ENCODE measurements at places on chromosomes 7 and 10.

GRCh38 chr7:132877573-132877972 is 204.3 kb downstream of the CHCHD3 start:
- no peak for DNase-seq

- no peak for DNase-seq
These were observed 529 bp downstream of the ZNF853 start for GRCh38 chr7:6615723-6616555.

DNA sequence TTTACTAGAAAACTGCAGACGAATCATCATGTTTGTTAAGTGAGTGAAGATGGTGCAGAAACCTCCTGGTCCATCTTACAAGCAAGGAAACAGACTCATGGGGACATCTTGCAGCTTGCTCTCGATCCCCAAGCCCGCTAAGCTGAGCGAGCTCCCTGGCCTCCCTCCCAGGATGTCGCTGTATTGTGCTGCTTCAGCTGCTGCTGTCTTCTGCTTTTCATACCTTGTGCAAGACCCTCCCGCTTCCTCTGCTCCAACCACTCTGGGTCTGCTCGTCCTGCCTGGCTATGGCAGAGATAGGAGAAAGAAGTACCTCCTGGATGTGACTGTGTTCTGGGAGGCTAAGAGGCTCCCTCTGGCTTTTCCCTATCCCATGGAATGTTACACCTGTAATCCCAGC is 285.2 kb upstream of the FZD8 start:
- DNase-seq: no peak

GRCh38 chr10:105063796-105064195 is 422.7 kb downstream of the SORCS3 start:
- peak; percentile 47 for DNase-seq

- DNase-seq: no peak
These were observed 15.2 kb downstream of the WDR91 start for GRCh38 chr7:135195968-135196629.

- DNase-seq: peak; percentile 61
These were observed 24.3 kb upstream of the ZRANB1 start for GRCh38 chr10:124917428-124918190.

- peak; percentile 52 for DNase-seq
These were observed 101.9 kb upstream of the TNRC18 start for GRCh38 chr7:5525271-5526099.

DNA sequence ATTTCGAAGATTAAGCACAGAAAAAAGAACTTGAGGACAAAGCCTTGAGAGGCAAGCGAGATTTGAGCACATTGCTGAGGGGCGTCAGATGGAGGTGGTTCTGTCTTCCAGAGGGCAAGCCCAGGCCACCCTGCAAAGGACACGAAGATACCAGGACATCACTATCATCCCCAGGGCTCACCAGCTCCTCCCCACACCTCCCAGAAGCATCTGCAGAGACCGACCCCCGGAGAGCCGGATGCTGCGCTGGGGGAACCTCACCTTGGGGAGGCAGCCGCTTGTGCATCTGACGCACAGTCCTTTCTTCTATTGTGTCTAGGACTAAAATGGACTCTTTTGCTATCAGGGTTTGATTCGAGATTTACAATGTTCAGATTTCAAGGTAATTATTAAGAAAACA is 259.7 kb downstream of the DNAJB6 start:
- no peak for DNase-seq

DNA sequence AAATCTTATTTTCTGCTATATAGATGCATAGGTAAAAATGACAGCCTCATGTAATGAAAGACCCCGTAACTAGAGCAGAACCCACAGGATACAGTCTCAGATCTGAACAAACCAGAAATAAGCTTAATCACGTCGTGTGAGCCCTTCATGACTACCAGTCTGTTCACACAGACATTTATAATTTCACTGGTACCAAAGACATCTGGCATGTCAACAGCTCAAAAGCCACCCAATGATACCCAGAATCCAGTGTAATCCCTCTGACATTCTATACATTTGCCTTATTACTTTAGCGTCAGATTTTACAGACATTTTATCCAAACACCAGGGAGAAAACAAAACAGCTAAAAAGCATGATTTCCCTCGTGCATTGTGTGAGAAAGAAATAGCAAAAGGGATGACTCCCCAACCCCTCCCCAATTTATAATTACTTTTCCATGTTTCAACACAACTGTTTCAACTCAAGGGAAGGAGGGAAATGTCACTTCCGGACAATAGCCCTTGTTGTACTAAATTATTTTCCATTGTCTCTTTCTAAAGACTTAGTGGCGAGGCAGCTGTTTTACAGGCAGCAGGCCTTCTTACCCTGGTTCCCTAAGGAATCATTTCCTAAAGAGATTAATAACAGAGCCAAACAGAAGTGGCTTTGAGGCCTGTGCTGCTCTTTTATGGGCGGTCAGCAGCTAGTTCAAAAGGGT is 33.2 kb downstream of the DOCK4 start:
- DNase-seq: no peak

GRCh38 chr7:47763063-47763974 is 181.4 kb upstream of the TNS3 start:
- DNase-seq: no peak

DNA sequence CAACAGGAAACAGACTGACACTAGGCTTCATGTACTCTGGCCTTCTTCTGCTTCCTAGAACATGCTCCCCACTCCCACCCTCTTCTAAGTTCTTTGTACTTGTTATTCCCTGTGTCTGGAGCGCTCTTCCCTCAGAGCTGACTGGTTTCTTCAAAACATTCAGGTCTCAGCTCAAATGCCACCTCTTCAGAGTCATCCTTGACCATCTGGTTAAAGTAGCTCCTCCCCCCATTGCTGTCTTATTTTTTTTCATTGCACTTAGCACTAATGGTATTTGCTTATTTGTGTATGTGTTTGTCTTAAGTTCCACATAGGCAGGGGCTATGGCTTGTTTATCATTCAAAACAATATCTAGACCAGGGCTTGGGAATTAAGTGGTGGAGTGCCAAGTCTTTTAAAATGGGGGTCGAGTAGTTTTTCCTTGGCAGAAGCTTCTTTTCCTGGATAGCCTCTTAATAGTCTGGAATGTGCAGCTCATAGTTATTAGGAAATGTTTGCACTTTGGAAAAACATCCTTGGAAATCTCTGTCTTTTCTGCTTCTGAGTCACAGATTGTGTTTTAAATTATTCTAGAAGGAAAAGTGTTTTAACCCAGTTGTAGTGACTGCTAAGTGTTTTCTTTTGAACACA is 60.0 kb downstream of the RALA start:
- no peak for DNase-seq

- DNase-seq: no peak
These were observed 31.8 kb upstream of the TM9SF3 start for GRCh38 chr10:96618653-96619052.

DNA sequence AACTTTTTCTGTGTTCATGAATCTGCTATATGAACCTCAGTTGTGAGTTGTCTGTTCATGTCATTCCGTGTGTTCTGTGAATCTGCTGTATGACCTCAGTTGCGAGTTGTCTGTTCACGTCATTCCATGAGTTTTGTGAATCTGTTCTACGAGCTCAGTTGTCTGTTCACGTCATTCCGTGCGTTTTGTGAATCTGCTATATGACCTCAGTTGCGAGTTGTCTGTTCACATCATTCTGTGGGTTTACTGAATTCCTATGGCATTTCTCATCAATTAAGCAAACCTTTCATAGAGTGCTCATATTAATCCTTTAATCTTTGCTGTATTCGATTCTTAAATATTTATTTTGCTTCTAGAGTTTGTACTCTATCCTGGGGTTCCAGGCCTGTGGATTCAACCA is 150.6 kb downstream of the DIP2C start:
- no peak for DNase-seq

GRCh38 chr7:17530244-17530643 is 231.8 kb downstream of the AHR start:
- no peak for DNase-seq

- DNase-seq: no peak
These were observed 60.4 kb downstream of the LGI1 start for GRCh38 chr10:93818086-93818485.

GRCh38 chr7:130216750-130217149 is 9.1 kb downstream of the SSMEM1 start:
- DNase-seq: no peak

- no peak for DNase-seq
These were observed 200.3 kb upstream of the SVIL start for GRCh38 chr10:29835055-29835454.

DNA sequence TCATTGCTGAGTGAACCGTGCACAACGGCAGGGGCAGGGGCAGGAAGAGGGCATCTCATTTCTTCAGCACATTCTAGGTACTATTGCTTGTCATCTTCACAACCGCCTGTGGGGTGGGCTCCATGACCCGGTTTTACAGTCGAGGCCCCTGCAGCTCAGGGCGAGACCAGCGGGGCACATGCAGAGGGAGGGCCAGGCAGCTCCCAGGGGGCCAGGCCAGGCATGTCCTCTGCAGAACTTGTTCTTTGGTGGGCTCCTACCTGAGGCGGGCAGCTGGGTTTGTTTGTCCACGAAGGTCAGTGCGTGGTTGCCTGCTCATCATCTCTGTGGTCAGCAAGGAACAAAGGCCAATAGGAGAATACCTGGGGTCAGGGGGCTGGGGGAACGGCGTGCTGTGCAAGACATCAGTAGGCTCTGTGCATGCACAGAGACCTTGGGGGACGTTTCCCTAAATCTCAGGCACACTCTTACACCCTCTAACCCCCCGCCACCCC is 75.1 kb upstream of the LEP start:
- DNase-seq: no peak

DNA sequence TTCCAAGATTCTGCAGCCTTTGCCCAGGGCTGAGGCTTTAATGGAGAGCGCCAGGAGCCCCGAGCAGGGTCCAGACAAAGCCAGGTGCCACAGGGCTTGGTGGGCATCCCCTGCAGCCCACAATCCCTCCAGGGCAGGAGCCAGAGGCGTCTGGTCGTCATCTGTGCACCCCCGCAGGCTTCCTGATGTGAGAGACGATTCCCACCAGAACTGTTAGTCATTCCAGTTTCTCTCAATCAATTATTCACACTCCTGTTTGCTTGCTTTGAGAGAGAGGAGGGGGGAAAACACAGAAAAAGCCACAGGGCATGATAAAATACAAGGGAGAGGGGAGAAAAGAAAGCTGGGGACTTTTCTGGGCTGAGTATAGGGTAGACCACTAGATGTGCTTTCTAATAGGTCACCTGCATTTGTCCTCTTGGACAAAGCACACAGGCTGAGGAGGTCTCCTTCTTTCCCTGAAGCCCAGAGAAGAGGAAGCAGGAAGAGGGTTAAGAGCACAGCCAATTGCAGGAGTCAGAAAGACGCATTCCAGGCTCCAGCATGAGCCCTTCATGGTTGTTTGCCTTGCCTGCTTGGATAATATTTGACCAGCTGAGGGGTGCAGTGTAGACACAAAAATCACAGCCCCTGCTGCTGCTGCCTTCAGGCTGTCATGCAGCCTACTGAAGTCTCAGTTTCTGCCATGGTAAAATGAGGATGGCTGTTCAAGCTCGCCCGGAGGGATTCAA is 194.4 kb downstream of the PLXNA4 start:
- DNase-seq: no peak

GRCh38 chr7:23011222-23011924 is 2.6 kb downstream of the HYCC1 start:
- DNase-seq: no peak

DNA sequence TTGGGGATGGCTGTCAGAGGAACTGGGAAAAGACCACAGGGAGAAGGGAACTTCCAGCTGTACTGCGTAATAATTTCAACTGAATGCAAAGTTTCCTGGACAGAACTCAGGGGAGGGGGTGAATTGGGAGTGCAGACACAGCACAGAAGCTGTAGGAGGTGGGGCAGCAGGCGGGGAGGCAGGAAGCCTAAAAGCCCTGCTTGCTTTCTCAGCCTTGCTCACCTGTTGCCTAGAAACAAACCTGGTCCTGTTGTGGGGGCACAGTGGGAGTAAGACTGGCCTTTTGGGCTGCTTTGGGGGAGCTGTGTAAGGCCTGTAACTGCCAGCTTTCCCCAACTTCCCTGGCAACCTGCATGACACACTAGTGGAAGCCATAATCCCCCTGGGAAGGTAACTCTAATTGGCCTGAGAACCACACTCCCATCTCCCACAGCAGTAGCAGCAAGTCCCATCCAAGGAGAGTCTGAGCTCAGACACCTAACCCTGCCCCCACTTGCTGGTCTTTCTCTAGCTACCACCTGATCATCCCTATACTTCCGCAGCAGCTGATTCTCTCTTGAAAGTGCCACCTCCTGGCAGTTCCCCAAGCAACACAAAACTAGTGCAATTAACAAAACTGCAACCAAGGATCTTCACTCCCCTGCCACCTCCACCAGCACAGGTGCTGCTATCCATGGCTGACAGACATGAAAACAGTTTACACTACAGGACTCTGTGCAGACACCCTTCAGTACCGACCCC is 1239.3 kb downstream of the SORCS1 start:
- DNase-seq: no peak

GRCh38 chr10:9823268-9823930 is 1194.3 kb upstream of the CELF2 start:
- no peak for DNase-seq

- DNase-seq: peak; percentile 62
These were observed 41.6 kb downstream of the PIK3AP1 start for GRCh38 chr10:96678725-96679124.

DNA sequence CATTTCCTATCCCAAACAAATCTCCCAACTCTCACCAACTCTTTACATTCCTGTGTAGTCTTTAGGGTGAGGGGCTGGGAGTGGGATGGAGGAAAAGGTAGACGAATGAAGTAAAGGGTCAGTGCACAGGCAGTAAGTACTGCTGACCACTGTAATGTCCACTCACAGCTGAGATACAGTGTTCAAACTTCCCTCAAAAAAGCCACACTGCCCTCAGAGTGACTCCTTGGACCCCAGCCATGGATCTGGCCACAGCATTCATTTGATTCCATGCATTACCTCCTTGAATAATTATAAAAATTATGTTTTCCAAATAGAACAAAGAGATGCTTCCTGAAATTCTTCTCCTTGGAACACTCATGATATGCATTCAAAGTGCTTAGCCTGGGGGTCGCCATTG is 19.8 kb upstream of the HIPK2 start:
- DNase-seq: no peak

- DNase-seq: no peak
These were observed 161.6 kb downstream of the LRMDA start for GRCh38 chr10:75592791-75593643.

DNA sequence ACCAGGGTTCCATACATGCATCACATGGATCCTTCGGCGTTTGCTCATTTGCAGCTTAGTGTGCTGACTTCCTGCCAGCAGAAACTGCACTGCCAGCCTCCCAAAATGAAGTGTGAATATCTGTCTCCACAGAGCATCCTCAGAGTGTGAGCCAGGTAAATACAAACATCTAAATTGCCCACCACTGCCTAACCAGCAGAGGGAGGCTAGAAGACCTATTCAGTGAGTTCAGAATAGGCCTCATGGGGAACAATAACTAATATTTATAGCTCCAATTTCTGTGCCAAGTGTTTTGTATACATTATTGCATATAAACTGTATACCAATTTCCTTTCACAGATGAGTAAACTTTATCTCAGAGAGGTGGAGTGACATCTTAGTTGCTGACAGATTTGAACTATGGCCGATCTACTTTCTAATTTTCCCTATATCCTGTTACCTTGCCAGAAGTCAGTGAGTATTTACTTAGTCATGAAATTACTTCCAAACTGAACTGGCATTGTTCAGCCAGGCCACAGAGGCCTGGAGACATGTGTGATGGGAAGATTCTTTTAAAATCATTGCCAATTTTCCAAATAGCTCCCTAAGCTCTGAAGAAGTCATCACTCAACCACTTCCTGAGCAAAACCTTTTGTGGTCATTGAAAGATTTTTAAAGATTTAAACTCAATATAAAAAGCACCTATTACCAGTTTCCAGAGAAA is 926.5 kb upstream of the GHITM start:
- DNase-seq: no peak

GRCh38 chr7:16810112-16810511 is 5.3 kb upstream of the AGR2 start:
- DNase-seq: no peak

Measured in NAMALWA (cell line).